IMR-90 (cell line): ENCODE measurements at places on chromosomes 4 and X. TPM values are rescaled to one million over a fixed set of nuclear protein-coding genes. Genes with fewer than 3 reads are reported as not detected.

FGF16 gene
- not detected in 2 replicates for total RNA-seq

SPANXD gene
- total RNA-seq, result not detected in 2 replicates

H2BW2 gene
- total RNA-seq, result not detected in 2 replicates

RAB9B gene
- total RNA-seq, result 0.90 and 1.1 TPM in 2 replicates

PKD2 gene
- total RNA-seq, result 51.3 and 96.7 TPM in 2 replicates

TMPRSS11D gene
- total RNA-seq, result not detected in 2 replicates

SYNPO2 gene
- total RNA-seq, result 1.7 and 1.8 TPM in 2 replicates

ADH4 gene
- total RNA-seq, result not detected in 2 replicates
